ENCODE measurements at places on chromosomes 5 and 9.

GRCh38 chr5:54885636-54886035 is 99.8 kb downstream of the ESM1 start:
- DNase-seq, result no peak

GRCh38 chr5:143066556-143067281 is 296.5 kb downstream of the ARHGAP26 start:
- DNase-seq, result no peak

- no peak for DNase-seq
Observed at GRCh38 chr9:119963258-119963797, 594.1 kb upstream of the BRINP1 start.

DNA sequence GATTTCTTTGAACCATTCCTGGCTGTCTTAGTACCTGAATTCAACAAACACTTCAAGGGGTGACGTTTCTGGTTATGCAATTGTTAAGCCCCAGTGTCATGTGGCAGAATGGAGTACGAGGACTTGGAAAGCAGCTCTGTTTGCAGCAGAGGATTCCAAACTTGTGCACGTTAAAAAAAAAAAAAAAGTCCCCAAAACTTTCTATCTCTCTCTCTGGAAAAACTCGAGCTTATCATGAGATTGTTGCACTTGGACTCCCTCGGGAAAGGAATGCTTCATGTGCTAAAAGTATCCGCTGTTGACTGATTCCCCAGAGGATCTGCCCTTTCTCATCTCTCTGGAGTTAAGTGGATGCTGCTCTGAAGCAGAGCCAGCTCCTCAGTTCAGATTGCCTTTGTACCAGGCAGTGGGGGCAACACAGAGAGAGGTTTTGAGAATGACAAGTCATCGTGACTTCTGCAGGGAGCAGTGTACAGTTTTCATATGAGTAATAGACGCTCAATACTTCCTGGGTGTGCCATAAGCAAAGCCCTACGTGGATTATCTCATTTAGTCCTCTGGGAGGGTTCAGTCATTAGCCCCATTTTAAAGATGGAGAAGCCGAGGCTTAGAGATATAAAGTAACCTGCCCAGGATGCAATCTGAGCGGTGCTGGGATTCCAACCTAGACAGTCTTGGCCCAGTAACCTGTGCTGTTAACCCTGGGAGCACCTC is 28.1 kb downstream of the TMOD1 start:
- no peak for DNase-seq
